ENCODE measurements at places on chromosomes 4 and X. TPM values are rescaled to one million over a fixed set of nuclear protein-coding genes. Genes with fewer than 3 reads are reported as not detected.

DNA sequence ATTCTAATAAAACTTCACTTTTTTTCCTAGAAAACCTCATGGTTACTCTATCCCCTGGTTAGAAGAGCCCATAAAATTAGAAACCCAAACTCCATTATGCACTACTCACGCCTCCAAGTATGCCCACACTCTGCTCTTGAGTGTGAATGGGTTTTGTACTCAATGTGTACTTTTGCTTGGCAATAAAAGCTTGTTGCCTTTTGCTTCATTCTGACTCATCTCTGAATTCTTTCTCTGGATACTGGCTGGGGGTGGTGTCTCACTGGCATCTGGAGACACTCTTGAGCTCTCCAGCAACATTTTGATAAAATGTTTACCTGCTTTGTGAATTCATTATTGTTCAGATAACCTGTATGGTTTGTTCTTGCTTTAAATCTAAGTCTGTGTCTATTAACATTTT lies 963.3 kb downstream of the TRAM1L1 start:
- H3K27ac ChIP-seq, result no peak overlapping the region
- DNase-seq, result no peak
- H3K4me1 ChIP-seq, result no peaks in the 10 kb centered on the region
- no peaks in the 10 kb centered on the region for H3K36me3 ChIP-seq
- no peak overlapping the region for H3K4me3 ChIP-seq

GRCh38 chrX:18424482-18425198 lies 768 bp upstream of the CDKL5 start:
- peak overlapping the region; percentile 60 for H3K27ac ChIP-seq
- H3K4me3 ChIP-seq, result peak overlapping the region; percentile 86
- no peak for DNase-seq
- H3K36me3 ChIP-seq, result no peaks in the 10 kb centered on the region
- peaks cover 27% of the 10 kb centered on the region for H3K27me3 ChIP-seq

GRCh38 chrX:133846311-133846710 lies 139.1 kb downstream of the GPC3 start:
- no peaks in the 10 kb centered on the region for H3K4me1 ChIP-seq
- no peak overlapping the region for H3K27ac ChIP-seq

DNA sequence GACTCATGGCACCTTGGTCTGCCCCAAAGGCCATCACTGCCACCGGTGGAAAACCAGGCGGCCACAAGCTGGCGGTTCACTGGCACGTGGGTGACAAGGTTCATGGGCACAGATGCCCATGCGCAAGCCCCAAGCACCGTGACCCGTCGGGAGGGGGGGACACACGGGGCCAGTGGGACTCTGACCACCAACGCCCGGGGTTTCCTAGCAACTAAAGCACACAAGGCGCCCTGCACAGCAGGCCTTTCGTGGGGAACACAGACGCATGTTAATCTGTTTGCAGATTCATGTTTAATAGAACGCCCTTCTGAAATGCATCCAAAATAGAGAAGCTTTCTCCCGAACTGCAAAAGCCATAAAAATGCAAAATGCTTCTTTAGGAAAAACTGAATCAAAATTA lies 43.9 kb downstream of the FAM53A start:
- H3K27me3 ChIP-seq, result no peaks in the 10 kb centered on the region
- DNase-seq, result no peak
- no peak overlapping the region for H3K4me3 ChIP-seq
- H3K27ac ChIP-seq, result no peak overlapping the region

MAGEE2 gene
- polyA plus RNA-seq, result not detected

DNA sequence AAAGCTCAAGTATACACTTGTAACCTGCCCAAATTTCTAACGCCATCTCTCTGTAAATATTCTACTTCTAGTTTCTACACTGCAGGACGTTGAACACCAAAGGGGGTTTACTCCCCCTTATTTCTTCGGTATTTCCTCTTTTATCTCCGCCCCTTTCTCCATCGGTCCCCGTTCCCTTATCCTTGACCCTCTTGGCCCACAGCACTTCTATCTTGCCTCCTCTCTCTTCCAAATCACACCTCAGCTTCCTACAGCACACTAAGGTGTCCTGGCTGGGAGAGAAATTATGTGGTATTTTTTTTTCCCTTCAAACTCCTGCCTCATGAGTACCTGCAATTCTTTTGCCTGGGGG lies 715 bp downstream of the ZMAT1 start:
- DNase-seq, result peak; percentile 10
- H3K36me3 ChIP-seq, result no peaks in the 10 kb centered on the region
- H3K27me3 ChIP-seq, result no peaks in the 10 kb centered on the region
- peak overlapping the region; percentile 57 for H3K4me3 ChIP-seq
- H3K27ac ChIP-seq, result peak overlapping the region; percentile 68
- no peaks in the 10 kb centered on the region for H3K4me1 ChIP-seq

- H3K36me3 ChIP-seq, result no peaks in the 10 kb centered on the region
- peak; percentile 0 for DNase-seq
- H3K4me3 ChIP-seq, result no peak overlapping the region
- H3K4me1 ChIP-seq, result no peaks in the 10 kb centered on the region
Observed at GRCh38 chr4:2341911-2342652, 76.4 kb downstream of the ZFYVE28 start.

All from CD14-positive monocyte (primary cell).